SHP77 (cell line): ENCODE measurements at places on chromosomes 5 and 9.

DNA sequence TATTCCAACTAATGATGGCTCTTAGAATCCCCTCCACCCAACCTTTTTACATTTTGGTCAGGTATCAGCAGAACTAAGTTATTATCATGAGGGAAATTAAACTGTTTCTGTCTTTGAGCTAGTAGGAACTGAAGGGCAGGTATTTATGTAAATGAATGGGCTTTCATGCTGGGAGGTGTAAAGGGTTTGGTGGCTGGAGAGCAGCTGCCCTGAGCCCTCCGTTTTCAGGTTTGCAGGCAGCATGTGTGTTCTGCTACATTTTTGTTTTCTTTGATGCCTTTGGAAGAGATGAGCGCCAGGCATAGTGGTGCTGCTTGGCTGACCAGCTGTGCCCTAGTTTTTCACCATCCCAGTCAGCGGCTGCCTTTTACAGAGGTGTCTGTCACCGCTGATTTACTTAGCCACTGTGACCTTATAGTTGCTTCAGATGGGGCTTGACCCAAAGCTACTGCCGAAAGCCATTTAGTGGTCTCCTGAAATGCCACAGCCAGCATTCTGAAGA, 231.9 kb downstream of the MAST4 start:
- no peak for DNase-seq

DNA sequence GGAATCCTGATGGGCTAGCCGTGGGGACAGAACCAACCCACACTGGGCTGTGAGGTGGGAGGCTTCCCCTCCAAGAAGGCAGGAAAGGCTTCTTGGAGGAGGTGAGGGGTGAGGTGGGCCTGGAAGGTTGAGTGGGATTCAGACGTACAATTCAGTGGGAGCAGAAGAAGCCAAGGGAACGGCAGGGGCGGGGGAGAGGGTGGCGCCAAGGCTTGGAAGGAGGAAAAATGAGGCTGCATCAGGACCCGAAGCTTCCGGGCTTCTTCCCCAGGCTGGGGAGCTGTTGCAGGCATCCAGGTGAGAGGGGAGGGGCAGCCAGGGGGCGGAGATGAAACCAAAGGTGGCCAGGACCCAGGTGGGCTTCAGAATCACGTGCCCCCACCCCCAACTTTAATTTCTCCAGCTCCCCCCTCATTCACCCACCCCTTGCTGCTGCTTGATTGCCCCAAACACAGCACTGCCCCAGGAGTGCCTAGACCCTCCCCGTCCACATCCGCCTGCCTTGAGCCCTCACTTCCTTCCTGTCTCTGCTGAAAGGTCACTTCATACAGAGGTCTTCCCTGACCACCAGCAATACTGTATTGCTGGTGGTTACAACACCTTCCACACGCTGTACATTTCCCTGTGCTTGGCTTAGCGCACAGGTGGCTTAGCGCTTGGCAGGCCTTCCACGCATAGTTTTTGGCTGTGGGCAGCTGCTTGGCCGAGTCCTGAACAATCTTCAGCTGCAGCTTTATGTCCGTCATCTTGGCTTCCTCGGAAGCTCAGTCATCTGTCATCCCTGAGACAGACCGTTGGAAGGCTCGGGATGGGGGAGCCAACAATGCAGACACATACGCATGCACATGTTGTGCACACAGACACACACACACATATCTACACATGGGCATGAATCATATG, 193.5 kb downstream of the RGS3 start:
- no peak for DNase-seq

- DNase-seq = no peak
Measured at GRCh38 chr5:116387738-116388137, 186.9 kb downstream of the SEMA6A start.

DNA sequence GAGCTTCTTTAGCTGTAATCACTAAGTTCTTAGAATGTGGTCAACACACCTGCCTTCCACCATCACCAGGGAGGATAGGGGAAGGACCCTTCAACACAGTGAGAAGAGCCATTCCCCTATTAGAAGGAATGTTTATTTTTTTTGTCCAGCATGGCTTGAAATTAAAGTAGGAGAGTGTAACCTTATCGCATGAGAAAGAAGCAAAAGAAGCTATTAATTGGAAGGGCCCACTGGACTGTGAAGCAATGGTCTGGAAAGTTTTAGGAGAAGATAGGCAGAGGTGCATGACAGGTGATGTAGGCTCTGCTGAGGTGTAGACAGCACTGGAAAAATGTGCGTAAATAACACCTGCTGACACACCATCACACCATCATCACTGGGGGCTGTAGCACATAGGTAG, 1526.0 kb downstream of the MAT2B start:
- DNase-seq = no peak

- DNase-seq = no peak
Measured at GRCh38 chr9:14238518-14238917, 75.4 kb downstream of the NFIB start.

DNA sequence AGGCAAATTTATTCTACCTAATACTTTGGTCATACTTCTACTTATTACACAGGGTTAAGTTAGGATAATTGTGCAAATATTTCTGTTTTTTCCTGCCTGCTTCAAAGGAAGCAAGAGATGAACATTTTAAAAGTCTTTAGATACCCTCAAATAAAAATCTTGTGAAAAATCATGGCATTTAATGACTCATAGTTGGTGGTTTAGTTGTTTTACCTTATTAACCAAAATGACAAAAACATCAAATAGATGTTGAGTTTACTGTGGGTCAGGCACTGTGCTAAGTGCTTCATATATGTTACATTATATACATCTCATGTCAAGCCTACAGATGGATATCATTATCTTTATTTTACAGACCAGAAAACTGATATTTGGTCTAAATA, 54.4 kb downstream of the ZNF474 start:
- DNase-seq = no peak

DNA sequence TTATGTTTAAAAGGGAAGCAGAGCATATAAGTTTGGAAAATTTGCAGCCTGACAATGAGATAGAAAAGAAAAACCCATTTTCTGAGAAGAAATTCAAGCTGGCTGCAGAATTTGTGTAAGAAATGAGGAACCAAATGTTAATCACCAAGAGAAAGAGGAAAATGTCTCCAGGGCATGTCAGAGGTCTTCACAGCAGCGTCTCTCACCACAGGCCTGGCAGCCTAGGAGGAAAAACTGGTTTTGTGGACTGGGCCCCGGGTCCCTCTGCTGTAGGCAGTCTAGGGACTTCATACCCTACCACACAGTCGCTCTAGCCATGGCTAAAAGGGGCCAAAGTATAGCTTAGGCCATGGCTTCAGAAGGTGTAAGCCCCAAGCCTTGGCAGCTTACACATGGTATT, 32.1 kb upstream of the HSD17B4 start:
- DNase-seq = no peak

DNA sequence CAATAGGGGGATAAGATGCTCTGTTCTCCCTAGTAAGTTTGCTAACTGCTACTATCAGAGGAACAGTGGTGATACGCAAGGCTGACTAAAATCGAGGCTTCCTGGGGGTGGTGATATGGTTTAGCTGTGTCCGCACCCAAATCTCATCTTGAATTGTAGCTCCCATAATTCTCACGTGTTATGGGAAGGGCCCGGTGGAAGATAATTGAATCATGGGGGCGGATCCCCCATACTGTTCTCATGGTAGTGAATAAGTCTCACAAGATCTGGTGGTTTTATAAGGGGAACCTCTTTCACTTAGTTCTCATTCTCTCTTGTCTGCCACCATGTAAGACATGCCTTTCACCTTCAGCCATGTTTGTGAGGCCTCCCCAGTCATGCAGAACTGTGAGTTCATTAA, 135.1 kb downstream of the LHFPL2 start:
- no peak for DNase-seq

GRCh38 chr5:53590759-53591158, 30.3 kb downstream of the NDUFS4 start:
- DNase-seq = no peak

GRCh38 chr5:6472792-6473191, 24.1 kb downstream of the UBE2QL1 start:
- DNase-seq = no peak

- DNase-seq = no peak
Measured at GRCh38 chr5:149053072-149053695, 9.7 kb downstream of the SH3TC2 start.

GRCh38 chr5:157827423-157827822, 31.5 kb downstream of the CLINT1 start:
- no peak for DNase-seq

DNA sequence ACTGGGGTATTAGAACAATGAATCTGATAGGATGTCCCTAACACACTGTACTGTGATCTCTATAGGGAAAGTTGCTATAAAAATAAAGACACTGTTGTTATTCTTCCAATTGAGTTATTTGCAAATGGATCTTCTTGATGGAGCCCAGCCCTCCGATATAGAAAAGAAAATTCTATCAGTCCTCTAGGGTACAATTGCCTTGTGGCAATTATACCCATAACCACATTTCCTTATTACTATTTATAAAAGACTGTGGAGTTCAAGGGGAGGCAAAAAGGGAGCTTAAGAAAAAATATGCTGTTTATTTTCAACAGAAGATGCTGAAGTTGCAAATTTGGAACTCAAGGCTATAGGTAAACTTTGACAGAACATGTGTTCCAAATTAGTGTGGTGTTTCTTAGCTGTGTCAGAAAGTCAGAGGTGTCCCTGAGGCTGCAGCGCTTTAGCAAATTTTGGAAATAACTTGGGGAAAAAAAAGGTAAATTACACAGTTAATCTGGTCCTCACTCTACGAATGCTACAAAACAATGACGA, 116.5 kb downstream of the NFIB start:
- no peak for DNase-seq

DNA sequence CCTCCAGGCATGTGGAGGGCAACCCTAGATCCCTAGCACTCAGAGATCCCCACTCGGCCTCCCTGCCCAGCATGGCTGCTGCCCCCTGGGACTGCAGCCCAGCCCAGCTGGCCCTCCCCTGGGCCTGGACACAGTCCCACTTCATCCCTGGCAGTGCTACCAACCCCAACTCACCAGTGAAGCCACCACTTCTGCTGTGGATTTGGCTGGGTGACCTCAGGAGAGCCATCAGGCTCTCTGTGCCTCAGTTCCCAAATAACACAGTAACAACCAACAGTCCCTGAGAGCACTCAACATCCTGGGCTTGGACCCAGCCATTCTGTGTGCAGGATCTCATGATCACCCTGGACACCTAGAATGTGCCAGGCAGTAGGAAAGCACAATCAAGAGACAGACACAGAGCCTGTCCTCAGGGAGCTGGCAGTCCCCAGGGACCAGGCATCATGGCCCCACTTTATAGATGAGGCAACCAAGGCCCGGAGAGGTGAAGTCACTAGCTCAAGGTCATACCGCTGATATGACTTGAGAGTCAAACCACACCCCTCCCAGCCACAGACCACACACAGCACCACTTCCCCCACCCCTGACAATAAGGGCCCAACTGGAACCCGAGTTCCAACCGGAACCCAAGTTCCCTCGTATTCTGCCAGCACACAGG, 4.7 kb upstream of the PSMB7 start:
- DNase-seq = no peak

GRCh38 chr5:9128136-9128535, 417.7 kb downstream of the SEMA5A start:
- no peak for DNase-seq

GRCh38 chr5:126364206-126364902, 58.9 kb upstream of the GRAMD2B start:
- DNase-seq = no peak

GRCh38 chr5:68371607-68372006, 156.1 kb downstream of the PIK3R1 start:
- no peak for DNase-seq
